CD4-positive, alpha-beta T cell treated with Interleukin-12 subunit alpha and Interleukin-12 subunit beta, for 1 hour (primary cell): ENCODE measurements at places on chromosomes 16 and 17.

GRCh38 chr17:1179818-1180742 lies at the start of gene ABR:
Gene ABR (minus strand): TSS chr17:1179981. CDS start chr17:1179727, 254 bp downstream.
- peak; percentile 64 for DNase-seq

GRCh38 chr17:9285602-9286427 lies 264.5 kb downstream of the NTN1 start:
- no peak for DNase-seq

- DNase-seq = peak; percentile 48
Measured at GRCh38 chr16:50699326-50700159, 6.1 kb downstream of the NOD2 start.

DNA sequence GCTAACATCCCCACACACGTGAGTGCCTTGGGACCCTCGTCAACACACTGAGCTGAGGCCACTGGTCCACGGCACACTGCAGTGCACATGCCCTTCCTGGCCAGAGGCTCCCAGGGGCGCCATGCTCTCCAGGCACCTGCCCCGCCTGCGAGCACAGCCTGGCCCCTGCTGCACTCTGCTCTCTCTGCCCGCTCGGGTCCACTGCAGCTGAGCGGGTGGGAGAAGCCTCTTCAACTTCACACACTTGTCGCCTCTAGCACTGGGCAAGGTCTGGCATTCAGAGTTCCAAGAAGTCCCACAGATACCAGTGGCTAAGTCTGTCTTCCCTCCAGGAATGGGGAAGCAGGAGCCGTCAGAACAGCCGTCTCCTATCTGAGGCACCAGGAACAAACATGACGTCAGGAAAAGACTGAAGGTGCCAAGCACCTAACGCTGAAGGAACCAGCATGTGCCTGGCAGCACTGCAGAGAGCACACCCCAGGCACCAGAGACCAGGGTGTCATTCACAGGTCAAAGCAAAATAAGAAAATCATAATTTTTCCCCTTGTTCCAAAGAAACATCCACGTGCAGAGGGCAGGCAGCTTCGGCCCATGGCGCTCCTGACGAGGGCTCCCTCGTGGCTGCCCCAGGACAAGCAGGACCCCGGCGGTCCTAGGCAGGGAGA lies 82.9 kb downstream of the ZNF778 start:
- no peak for DNase-seq

GRCh38 chr17:57337390-57337789 lies 81.1 kb downstream of the MSI2 start:
- no peak for DNase-seq

- DNase-seq = no peak
Measured at GRCh38 chr16:52537516-52537915, 9.4 kb downstream of the TOX3 start.

DNA sequence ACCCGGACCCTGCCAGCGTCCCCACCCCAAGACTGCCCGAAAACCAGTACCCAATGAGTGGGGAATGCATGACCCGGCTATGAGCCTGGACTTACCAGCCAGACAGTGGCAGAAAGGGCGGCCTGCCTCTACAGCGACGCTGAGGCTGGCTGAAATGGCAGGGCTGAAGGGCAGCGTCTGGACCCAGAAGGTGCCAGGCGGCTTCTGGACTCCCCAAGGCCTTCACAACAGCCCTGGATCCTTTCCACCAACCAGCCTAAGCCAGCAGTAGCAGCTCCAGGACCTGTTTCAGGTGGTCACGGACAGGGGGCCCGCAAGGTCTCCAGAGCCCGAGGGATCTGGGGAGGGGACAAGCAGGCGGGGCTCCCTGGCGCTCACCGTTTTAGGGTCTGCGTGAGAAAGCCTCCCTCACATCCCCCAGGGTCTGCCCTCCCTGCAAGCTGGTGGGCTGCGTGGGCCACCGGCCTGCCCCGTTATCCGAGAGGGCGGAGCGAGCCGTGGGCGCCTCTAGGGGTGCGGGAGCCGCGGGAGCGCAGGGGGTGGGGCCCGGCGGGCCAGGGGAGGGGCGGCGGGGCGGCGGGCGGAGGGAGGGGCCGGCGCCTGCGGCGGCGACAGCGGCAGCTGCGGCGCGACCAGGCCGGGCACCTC lies at the start of gene RIPOR1:
RIPOR1 (plus strand) TSS at position 608 of the 648 bp plus-strand sequence. CDS start 9,618 bp downstream, outside the sequence.
- peak; percentile 62 for DNase-seq

- no peak for DNase-seq
Measured at GRCh38 chr17:27848931-27849330, 44.2 kb downstream of the LYRM9 start.

- no peak for DNase-seq
Measured at GRCh38 chr16:75343286-75343685, 90.0 kb downstream of the CFDP1 start.

DNA sequence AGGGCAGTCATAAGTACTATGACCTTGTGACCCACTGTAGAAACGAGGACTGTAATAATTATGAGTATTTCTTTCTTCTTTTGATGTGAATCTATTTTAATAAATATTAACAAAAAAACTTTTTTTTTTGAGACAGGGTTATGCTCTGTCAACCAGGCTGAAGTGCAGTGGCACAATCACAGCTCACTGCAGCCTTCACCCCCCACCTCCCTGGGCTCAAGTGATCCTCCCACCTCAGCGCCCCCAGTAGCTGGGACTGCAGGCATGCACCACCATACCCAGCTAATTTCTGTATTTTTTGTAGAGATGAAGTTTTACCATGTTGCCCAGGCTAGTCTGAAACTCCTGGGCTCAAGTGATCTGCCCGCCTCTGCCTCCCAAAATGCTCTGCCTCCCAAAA lies 32.6 kb downstream of the SCPEP1 start:
- DNase-seq = no peak

DNA sequence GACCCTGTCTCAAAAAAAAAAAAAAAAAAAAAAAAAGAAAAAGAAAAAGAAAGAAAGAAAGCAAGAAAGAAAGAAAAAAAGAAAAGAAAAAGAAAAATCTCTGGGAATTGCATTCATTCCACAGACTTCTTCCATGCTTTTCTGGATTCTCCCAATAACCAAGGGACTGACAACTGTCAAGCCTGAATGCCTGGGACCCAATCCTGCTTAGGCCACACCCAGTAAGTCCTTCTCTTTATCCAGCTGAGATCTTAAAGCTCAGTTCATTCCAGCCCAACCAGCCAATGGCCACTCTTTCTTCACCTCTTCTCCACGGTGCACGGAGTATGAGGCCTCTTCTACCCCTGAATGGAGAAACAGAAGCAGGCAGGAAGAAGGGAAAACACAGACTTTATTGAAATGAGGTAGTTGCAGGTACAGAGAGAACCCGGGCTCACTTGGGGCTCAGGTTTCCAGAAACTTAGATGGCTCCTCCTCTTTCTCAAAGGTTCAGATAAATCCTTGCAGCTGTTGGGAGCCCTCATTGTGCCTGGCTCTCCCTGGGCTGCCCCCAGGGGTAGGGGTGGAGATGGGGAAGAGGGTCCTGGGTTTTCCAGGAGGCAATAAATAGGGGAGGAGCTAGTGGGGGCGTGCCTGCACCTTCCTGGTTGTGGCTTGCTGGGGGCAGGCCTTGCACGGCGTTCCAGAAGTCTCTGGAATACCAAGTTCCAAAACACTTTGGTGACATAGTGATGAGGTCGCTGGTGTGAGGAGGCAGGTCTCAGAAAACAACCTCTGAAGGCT lies 2.5 kb downstream of the HOXB1 start:
- DNase-seq = no peak

- DNase-seq = peak; percentile 39
Measured at GRCh38 chr16:19898924-19899604, 14.4 kb upstream of the GPRC5B start.

GRCh38 chr16:88465387-88465983 lies 12.4 kb downstream of the ZFPM1 start:
- DNase-seq = no peak

DNA sequence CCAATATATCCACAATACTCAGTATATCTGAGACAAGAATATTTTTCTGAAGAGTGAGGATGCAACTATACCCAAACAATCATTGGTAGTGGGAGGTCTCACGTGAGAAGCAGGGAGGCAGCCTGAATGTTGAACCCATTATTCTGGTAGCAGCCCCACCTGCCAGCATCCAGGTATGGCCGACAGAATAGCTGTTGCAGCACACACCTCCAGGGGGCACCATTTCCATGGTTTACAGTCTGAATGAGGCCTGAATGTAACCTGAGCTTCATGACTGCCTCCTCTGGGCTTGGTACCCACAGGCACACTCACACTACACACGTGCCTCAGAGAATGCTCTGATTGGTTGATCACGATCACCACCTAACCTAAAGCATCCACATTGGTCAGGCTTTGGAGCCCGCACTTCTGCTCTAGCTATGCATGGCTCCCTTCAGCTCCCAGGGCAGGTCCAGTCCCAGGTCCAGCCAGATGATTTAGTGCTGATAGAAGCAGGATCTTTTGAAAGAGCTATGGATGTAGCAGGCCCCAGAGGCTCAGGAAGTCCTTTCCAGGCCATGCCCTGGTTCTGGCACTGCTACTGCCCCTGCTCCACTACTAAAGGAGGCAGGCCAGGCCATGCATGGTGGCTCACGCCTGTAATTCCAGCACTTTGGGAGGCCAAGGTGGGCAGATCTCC lies 11.0 kb upstream of the CBFB start:
- DNase-seq = peak; percentile 91

- peak; percentile 46 for DNase-seq
Measured at GRCh38 chr17:50863221-50863843, 2.8 kb downstream of the TOB1 start.

GRCh38 chr17:56912105-56912999 lies 1.5 kb downstream of the TRIM25 start:
- no peak for DNase-seq

DNA sequence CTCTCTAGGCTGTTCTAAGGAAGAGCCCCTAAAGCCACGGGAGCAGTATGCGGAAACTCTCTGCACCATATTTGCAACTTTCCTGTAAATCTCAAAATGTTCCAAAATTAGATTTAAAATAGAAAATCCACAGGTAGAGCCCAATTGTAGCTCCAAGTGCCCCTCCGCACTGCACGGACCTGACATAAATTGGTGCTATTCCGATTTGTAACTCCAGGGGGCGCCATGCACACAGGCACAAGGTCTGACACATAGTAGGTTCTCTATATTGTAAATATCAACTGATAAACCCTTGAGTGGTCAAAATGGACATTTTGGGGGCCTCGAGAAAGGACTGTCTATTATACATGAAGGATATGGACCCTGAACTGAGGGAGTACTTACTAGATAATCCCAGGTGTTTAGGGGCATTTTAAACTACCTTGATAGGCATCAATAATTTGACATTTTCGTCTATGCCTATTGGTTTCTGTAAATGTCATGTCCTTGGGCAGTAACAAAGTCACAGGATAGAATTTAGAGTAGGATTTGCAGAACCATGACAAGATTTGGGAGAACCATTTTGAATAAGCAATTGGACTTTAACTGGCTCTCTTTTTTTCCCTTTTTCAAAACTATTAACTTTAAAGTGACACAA lies 36.6 kb upstream of the TMEM132E start:
- DNase-seq = peak; percentile 63

DNA sequence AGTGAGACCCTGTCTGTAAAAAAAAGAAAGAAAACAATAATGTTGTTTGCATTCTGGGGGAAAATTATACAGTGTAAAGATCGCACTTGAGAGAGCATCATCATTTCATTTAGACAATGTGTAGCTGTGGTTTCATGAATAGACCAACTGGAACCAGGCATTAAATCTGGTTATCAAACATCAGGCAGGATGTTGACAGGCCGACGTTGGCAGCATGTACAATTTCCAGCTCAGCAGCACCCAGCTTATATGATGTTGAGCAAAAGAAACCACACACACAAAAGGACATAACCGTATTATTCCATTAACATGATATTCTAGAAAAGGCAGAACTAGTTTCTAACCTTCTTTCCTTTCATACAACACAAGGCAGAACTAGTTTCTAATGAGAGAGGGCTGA lies 5.8 kb downstream of the MARVELD3 start:
- DNase-seq = no peak

DNA sequence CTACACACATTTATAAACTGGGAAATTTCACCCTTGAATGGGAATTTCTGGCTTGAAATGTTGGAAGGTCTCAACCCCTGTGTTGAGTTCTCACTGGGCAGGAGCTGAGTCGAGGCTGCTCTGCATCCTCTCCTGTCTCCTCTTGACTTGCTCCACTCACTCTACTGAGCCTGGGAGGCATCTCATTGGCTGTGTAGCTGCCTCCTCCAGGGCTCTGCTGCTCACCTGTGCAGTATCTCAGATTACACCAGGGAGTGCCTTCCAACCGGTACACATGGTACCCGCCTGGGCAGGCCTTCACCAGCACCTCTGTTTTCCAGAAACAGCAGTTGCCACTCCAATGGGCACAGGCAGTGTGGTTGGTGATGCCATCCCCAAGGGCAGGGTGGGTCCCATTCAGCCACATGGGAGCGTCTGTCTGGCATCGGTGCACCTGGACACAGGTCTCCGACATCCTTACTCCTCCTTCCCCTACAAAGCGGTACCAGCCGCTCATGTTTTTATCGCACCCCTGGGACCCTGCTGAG lies 3.7 kb downstream of the GP2 start:
- no peak for DNase-seq

DNA sequence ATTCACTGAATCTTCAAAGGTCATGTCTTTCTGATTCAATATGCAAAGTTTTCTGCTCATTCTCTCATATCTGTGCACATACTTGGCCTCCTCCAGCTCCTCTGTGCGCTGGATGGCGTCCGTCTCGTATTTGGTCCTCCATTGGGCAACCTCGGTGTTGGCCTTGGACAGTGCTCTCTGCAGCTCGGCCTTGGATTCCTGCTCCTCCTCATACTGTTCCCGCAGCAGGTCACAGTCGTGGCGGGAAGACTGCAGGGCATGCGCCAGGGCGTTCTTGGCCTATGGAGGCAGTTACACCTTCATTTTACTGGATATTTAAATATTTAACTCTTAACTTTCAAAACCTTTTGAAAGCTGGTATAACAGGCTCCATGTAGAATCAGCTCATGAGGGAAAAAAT lies 8.2 kb upstream of the MYH1 start:
- DNase-seq = no peak

GRCh38 chr16:58734459-58734787 lies 307 bp upstream of the GOT2 start:
- DNase-seq = no peak

GRCh38 chr17:50550661-50551432 lies 3.9 kb downstream of the SPATA20 start:
- no peak for DNase-seq

GRCh38 chr16:12228079-12228601 lies 251.6 kb downstream of the SNX29 start:
- DNase-seq = no peak

GRCh38 chr17:8151641-8152111 lies 528 bp downstream of the PER1 start:
- peak; percentile 53 for DNase-seq
